Karpas-422 (cell line): ENCODE measurements at places on chromosomes 16 and 17.

- no peak for DNase-seq
Measured at GRCh38 chr17:35808240-35808961, 883 bp upstream of the TAF15 start.

DNA sequence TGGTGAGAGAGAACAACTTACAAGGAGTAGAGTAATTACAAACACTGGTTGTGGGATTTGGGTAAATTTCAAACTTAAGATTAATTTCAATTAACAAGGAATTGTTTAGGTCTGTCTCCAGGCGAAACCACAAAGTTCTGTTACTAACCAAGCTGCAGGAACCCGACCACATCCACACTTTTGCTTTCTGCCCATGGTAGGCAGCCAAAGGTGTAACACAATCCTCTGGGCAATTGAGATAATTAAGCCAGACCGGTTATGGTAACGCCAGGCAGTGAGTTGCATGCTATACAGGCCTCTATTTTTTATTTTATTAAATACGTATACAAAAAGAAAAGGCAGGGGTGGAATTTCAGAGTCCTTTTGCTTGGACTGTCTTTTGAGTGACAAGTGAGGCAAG is 12.0 kb downstream of the KCNJ2 start:
- DNase-seq: no peak

DNA sequence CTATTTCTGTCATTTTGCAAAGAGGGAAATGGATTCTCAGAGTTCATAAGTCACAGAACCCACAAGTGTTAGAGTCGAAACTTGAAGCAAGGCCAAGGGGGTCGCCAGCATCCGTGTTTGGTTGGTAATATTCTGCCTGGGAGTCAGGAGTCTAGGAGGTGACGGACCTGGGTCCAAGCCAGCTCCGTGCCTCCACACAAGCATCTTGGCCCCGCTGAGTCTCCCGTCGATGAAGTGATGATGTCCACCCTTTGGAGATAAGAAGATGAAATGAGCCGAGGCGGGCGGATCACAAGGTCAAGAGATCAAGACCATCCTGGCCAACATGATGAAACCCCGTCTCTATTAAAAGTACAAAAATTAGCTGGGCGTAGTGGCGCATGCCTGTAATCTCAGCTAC is 53.2 kb upstream of the TNRC6C start:
- no peak for DNase-seq

GRCh38 chr16:87100306-87101058 is 216.7 kb downstream of the C16orf95 start:
- no peak for DNase-seq

DNA sequence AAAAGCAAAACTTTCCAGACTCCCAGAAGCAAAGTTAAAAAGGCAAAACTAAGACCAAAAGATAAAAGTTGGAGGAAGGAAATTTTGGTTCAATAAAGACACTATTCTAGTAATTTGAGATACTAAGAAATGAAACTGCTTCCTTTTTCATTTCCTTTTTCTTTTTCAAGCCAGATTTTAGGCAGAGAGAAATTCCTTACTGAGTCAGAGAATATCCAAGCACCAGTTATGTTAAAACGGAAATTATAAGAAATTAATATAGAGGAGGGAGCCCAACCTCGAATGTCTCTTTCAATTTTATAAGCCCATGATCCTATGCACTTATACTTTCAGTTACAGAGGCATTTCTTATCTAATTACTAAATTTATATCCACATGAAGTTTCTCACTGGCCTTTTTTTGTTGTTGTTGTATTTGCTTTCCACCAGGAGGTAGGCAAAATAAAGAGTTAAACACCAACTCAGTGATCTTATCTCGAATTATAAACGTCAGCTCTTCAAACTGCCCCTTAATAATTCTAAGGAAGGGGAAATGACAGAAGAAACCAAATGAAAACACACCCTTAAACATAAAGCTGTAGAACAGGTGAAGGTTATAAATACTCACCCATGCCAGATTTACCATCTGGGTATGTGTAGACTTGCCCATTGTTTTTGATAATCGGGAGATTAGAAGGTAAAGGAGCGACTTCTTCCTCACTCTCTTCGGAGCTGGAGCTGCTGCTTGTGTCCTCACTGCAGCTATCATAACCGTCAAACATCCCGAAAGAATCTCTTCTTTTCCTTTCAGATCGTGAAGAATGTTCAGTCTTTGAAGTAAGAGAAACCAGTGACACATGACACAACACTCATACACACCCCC is 35.2 kb downstream of the MBTD1 start:
- no peak for DNase-seq

- DNase-seq: peak; percentile 4
Measured at GRCh38 chr16:49961089-49961488, 63.9 kb upstream of the CNEP1R1 start.

DNA sequence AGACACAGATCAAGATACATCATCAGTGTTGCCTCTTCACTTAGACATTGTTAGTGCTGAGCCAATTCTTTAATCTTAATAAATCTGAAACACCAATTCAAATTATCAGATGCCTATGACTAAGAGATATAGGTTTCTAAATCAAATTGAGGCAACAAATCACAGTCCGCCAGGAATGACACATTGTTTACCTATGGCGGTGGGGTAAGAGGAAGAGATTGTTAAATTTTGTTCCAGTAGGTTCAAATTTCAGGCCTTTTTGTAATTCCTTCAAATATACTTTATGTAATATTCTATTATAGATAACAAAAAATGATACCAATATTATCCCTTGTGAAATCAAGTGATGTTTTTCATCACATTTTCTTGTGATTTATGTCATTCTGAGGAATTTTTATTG is 145.9 kb downstream of the CDH8 start:
- no peak for DNase-seq

GRCh38 chr17:5552841-5553240 is 31.5 kb downstream of the NLRP1 start:
- DNase-seq: no peak

DNA sequence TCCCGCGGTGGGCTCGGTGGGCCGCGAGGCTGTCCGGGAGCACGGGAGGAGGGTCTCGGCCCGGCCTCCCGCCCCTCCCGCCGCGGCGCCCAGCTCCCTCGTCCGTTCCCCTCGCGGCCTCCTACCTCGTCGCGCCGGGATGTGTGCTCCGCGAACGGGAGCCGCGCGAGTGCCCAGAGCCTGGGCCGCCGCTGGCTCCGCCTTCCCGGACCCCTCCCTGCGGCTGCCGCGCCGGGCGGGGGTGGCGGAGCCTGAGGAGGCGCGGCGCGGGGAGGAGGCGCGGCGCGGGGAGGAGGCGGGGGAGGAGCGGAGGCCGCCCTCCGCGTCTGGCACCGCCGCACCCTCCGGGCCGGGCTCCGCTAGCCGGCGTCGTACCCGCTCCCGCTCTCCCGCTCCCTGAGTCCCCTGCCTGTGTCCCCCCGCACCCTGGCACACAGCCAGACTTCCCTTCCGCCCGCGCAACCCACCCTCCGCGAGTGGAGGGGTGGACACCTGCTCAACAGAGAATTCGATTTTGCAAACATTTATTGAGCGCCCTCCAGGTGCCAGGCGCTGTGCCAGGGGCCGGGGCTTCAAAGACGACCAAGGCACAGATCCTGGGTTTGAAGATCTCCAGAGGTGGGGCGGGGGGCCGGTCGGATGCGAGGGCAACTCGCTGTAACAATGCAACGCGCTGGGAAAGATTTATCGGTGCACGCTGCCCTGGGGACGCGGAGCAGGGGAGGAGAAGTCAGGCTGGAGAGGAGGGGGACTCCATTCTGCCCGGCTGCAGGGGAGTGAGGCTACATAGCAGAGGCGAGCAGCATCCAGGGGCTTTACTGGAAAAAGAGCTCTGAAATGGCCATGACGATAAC is at the start of gene MPP3:
MPP3 (minus strand) TSS at position 171 of the 854 bp plus-strand sequence. CDS start 1,240 bp downstream, outside the sequence.
- DNase-seq: no peak

DNA sequence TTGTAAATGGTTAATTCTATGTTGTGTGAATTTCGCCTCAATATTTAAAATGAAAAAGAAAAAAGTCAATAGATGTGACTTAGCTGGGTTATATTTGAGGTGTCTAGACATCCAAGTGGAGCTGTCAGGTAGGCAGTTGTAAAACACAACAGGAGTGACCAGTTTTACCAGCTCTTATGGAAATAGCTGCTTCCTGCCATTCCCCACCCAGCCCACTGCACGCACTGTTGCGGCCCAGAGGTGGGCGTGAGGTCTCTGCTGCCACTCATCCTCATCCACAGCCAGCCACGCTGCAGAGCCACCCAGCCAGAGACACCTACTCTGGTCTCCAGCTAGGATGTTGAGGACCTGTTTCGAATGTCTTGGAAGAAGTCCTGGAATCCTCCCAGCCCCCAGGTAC is 3.4 kb upstream of the CARD14 start:
- no peak for DNase-seq

DNA sequence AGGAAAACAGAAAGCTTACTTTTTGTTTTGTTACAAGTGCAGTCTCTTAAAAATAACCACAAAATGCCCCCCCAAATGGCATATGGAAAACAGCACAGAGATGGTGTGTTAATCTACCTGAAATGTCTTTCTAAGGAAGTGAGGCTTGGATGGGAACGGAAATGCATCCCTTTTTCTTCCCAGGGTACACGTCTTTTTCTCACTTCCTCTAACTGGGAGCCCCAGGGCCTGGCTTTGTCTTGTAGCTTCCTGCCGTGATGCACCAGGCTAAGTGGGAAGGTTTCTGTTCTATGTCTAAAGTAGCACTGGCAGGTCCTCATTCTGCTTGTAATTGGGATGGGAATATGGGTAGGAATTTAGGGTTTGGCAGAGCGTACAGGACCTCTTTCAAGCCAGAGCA is 52.5 kb upstream of the CACNG3 start:
- no peak for DNase-seq

GRCh38 chr17:77145612-77146245 is 5.0 kb downstream of the SEC14L1 start:
- no peak for DNase-seq

GRCh38 chr16:84159800-84160199 is 14.7 kb downstream of the DNAAF1 start:
- DNase-seq: no peak

DNA sequence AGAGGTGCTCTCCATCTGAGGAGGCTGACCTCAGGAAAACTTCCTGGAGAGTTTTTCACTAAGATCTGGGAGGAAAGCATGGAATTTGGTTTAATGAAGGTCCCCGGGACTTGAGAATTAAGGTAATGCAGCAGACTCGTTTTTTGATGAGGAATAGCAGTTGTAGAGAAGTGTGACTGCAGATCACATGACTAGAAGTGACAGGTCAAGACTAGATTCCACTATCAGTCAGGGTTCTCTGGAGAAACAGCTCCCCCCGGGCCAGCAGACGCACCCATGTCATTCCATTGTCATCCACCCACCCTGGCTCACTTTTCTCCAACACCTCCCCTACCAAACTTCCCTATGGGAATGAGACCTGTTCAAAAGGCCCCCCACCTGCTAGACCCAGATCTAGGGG is 1.9 kb upstream of the DHRS13 start:
- no peak for DNase-seq

DNA sequence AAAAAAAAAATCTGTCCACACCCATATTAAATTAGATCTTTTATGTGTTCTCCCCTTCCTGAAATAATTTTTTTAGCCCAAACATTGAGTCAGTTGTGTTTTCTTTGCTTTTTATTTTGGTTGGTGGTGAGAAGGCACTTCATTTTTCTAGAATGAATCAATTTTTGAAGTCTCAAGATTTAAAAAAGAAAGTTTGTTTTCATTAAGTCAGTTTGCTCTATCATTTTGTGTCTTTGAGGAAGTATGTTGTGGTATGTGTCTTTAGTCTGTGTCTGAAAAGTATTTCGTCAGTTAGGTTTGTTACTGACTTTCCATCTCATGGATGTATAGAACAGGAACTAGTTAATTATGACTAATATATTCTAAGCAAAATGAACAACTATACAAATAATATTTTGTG is 3.8 kb downstream of the IGF2BP1 start:
- DNase-seq: no peak

GRCh38 chr17:49952209-49952911 is 16.6 kb upstream of the DLX4 start:
- DNase-seq: peak; percentile 87

- DNase-seq: no peak
Measured at GRCh38 chr16:75573955-75574354, 7.8 kb downstream of the GABARAPL2 start.

- peak; percentile 94 for DNase-seq
Measured at GRCh38 chr17:68435876-68436842, 21.1 kb downstream of the WIPI1 start.

- no peak for DNase-seq
Measured at GRCh38 chr17:72145962-72146361, 25.1 kb downstream of the SOX9 start.

DNA sequence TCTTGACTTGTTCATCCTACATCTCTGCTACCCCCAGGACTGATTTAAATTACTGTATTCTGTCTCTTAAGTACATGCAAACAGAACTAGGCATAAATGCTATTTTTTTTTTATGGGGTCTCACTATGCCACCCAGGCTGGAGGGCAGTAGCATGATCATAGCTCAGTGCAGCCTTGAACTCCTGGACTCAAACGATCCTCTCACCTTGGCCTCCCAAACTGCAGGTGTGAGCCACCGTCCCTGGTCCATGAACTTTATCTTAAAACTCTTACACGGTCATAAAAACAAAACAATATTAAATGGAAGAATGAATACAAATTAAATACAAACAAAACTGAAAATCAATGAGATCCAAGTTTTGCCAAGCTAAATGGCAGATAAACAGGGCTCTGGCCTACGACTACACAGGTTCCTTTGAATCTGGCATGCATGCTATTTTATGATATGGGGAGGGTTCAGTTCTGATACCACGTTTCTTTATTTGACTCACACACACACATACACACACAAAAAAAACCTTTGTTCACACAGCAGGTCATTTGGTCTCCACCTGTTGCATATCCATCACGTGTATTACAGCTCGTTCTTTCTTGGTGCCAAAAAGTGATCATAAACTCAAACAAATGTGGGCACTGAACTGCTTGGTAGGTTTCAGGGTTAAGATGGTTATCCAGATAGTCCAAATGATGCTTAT is 1.1 kb upstream of the PKD1L3 start:
- no peak for DNase-seq

- DNase-seq: no peak
Measured at GRCh38 chr16:79598348-79599181, 2.0 kb downstream of the MAF start.

- DNase-seq: peak; percentile 63
Measured at GRCh38 chr16:66324815-66325515, 41.5 kb upstream of the CDH5 start.

- no peak for DNase-seq
Measured at GRCh38 chr17:56779322-56779721, 54.4 kb downstream of the C17orf67 start.

DNA sequence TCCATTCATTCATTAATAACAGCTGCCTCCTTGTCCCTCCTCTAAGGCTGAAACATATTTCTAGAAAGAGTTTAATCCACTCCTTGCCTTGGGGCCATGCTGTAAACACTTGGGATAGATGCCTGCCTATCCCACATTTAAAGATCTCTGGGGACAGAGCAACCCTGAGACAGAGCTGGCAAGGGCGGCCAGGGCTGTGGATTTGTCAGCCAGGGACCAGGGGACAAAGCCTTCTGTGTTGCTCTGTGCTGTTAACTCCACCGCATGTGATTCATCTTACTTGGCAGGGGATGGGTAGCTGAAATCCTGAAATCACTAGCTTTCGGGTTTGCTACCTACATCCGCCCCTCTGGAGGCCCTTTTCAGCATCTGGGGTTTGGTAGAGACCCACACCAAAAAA is 392.9 kb downstream of the SLC39A11 start:
- DNase-seq: no peak

- DNase-seq: no peak
Measured at GRCh38 chr16:57823836-57824235, 21.5 kb upstream of the KIFC3 start.
